Stimulated activated CD8-positive, alpha-beta memory T cell treated with anti-CD3 and anti-CD28 coated beads, Interleukin-2, amount 100 ng/mL, for 48 hours (primary cell): ENCODE measurements at places on chromosomes 7 and 10.

DNA sequence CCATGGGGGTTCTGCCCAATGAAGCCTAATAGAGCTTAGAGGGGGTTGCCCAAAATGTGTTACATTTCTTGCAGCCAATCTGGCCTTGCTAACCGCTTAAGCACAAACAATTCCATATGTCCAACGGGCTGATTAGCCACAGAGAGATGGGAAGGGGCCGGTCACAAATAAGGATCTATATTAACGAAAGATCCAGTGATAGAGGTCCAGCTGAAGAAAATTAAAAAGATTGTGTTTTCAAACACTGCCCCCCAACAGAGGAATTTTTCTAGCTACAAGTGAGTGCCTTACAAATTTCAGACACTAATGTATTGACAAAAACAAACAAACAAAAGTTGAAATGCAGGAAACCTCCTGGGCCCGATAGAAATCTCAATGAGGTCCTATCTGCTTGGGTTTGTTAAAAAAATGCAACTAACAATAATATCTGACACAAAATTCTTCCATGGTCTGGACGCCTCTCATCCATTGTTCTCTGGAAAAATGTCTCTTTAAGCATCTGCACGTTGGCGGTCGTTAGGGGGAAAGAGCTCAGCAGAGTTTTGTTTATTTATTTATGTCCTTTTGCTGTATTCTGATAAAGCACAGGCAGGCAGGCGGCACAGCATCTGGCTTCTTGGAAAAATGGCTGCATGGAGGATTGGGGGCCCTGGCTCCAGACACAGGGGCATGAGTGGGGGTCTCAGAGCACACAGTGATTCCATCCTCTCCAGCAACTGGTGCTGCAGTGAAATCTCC is 402.0 kb downstream of the RPS24 start:
- DNase-seq, result no peak

DNA sequence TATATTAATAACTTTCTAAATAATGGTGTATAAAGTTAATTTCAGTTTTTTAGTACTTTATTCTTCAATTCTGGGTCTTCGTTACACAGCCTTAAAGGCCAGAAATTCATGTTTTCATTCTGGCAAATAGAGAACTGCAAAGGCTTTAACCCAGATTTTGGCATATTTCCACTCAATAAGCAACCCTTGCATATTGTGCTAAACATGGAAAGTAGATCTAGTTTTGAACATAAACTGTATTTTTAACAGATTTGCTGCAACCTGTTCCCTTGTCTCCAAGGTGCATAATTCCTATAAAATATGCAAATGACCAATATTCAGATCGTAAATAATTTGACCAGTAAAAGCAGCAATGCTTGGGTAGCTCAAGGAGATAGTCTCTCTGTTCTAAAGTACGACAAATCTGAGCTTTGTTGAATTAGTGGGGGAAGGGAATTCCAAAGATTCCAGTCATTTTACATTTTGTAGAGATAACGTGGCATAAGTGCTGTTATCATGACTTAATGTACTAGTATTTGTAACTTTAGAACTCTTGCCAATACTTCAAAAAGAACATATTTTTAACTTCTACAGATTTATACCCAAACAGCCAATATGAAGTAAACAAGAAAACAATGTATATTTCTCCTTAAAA is 46.4 kb upstream of the RSBN1L start:
- DNase-seq, result no peak

DNA sequence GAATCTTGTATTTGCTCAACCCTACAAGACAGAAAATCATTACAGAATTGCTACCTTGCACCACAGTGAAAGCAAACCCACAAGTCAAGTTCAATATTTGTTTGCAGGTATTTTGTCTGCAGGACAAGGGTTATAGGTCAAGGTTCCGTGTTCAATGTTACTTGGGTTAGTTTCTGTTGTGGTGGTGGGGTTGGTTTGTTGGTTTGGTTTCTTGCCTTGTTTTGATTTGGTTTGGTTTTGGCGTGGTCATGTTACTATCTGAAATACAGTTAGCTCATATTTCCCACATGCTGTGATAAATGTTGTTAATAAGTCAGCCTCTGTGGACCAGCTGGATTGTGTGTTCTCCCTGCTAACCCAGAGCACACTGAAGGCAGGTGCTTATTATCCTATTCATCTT is 75.6 kb upstream of the INSIG1 start:
- DNase-seq, result no peak

GRCh38 chr7:10708447-10708846 is 265.2 kb upstream of the PHF14 start:
- no peak for DNase-seq

DNA sequence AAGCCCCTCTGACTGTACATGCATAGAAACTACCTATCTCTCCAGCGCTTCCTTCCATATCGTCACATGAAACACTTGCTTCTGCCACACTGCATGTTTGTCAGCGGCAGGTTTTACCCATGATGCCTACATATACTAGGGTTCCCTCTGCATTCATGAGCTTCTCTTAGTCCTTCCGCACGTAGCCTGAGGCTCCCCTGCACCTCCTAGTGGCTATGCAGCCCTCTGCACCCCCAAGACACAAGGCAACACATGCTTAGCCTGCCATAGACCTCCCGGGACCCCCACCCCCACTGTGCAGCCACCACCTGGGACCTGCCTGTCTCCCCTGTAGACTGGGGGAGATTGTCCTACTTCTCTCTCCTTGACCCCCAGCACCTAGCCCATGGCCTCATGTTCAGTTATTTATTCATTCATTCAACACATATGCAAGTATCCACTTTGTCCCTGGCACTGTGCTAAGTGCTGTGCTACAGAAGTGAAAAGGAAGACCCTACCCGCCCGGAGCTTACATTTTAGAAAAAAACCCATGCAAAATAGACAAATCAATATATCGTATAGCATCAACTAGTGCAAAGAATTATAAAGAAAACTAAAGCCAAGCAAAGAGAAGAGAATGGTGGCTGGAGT is 23.5 kb downstream of the TMEM273 start:
- DNase-seq, result no peak

- no peak for DNase-seq
Measured at GRCh38 chr10:77445547-77445946, 192.1 kb downstream of the KCNMA1 start.

DNA sequence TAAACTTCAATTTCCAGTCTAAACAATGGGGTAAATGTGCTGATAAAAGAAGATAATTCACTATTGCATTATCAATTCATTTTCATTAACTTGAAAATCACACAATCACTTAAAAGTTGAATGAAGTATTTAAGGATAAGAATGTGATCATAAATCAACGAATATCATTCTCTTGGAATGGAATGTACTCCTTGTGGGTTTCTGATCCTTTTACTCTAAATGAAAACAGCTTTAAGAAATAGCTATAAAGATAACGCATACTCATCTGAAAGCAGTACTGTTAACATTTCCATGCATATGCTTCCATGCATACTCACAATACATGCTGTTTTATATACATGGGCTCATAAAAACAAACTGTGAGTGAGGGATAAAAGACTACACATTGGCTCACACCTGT is 108.8 kb downstream of the ATE1 start:
- DNase-seq, result no peak

DNA sequence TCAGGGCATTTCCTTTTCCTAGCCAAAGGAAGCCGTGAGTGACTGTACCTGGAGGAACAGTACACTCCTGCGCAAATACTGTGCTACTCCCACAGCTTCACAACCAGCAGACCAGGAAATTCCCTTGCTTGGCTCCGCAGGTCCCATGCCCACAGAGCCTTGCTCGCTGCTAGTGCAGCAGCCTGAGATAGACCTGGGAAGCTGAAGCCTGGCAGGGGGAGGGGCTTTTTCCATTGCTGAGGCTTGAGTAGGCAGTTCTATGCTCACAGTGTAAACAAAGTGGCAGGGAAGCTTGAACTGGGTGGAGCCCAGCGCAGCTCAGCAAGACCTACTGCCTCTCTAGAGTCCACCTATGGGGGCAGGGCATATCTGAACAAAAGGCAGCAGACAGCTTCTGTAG is 291.2 kb downstream of the HGF start:
- DNase-seq, result no peak

DNA sequence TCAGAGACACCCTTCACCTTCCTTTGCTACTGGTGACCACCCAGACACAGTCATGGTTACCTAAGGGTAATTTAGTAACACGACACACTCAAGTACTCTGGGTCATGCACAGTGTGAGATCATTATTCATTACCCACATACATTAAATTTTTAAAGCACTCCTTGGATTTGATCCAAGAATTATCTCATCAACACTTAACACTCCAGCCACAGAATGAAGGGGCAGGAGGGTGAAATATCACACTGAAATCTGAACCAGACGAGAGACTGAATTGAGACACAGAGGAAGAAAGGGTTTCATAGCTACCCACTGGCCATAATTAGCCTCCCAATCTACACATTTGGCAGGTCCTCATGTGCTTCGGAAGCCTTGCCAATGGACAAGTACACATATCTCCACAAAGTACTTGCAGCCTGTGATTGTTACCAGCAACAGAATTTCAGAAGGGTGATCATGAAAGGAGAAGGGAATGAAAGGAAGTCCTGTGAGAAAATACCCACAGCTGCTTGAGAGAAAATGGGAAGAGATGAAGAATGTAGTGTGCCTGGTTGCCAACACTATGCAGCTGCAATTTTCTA is 189.3 kb downstream of the POLR1F start:
- no peak for DNase-seq

- DNase-seq, result no peak
Measured at GRCh38 chr10:65213170-65213569, 1692.0 kb downstream of the REEP3 start.
